Activated CD4-positive, alpha-beta T cell treated with anti-CD3 and anti-CD28 coated beads, Interleukin-2, amount 50 U/mL, for 24 hours (primary cell): ENCODE measurements at places on chromosomes 1 and 21.

- DNase-seq, result no peak
Measured at GRCh38 chr1:17710889-17711576, 44.1 kb upstream of the ACTL8 start.

DNA sequence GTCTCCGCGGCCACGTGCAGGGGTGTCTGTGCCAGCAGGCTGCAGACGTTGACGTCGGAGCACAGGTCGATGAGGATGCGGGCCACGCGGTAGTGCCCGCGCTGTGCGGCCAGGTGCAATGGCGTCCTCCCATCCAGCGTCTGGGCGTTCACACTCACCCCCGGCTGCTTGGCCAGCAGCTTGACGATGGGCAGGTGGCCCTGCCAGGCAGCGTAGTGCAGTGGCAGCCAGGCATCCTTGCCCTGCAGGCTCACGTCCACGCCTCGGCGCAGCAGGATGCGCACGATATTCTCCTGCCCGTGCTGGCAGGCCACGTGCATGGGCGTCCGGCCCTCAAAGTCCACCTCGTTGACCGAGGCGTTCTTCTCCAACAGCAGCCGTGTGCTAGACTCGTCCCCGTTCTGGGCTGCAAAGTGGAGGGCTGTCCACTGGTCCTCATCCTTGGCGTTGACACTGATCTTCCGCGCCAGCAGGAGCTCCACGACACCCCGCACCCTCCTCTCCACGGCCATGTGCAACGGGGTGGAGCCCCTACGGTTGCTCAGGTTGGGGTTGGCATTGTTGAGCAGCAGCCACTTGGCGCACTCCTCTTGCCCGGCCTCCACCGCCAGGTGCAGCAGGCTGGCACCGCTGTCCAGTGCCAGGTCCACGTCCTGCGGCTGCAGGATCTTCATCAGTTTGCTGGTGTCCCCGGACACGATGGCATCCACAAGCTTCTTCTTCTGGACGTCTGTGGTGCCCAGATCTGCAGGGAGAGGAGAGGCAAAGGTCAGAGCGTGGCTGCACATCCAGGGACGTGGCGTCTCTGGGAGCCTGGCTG, 25.4 kb downstream of the RIPK4 start:
- DNase-seq, result no peak

GRCh38 chr1:165851034-165851658, 23.7 kb downstream of the UCK2 start:
- DNase-seq, result no peak

DNA sequence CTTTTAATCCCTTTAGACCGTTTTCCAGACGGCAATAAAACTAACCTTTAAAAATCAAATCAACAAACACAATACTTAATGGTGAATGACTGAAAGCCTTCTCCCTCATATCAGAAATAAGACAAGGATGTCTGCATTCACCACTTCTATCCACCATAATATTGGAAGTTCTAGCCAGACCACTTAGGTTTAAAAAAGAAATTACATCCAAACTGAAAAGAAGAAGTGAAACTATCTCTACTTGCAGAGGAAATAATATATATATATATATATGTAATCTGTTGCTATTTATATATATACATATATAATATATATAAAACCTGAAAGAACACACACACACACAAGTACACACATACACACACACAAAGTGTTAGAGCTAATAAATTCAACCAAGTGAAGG, 100.4 kb downstream of the BRINP3 start:
- no peak for DNase-seq

- DNase-seq, result no peak
Measured at GRCh38 chr1:203536575-203536974, 42.6 kb downstream of the OPTC start.

GRCh38 chr1:10980841-10981727, 31.4 kb upstream of the TARDBP start:
- DNase-seq, result no peak

- DNase-seq, result no peak
Measured at GRCh38 chr1:32878183-32878582, 7.5 kb upstream of the FNDC5 start.

DNA sequence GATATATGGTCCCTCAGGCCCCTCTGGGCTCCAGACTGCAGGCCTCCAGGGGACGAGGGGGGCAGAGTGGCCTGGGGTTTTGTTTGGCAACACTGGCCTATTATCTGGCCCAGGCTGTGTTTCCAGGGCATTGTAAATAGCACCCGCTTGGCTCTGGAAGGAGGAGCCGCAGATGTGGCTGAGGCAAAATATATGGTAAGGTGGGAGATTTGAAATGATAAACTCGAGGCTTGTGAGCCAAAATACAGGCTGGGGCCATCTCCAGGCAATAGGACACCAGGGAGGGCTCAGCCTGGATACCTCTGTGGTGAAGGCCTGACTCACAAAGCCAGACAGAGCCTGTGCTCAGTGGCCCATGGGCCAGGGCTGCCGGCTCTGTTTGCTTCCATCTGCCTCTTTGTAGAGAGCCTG, 14.0 kb downstream of the NAV1 start:
- DNase-seq, result no peak

GRCh38 chr1:60277269-60277668, 203.7 kb upstream of the C1orf87 start:
- no peak for DNase-seq

DNA sequence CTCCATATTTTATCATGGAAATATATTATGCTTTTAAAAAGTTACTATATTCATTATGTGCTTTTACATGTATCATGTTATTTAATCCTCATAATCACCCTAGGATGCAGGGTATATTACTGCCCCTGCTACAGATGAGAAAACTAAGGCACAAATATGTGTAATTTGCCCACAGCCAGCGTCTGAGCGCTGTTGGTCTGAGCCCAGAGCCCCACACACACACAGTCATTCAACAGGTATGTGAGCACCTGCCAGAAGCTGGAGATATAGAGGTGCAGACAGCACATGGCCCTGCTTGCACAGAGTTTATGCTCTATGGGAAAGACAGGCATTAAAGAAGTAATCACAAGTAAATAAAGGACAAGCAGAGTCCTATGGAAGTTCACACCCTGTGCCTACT, 49.8 kb upstream of the SEC16B start:
- no peak for DNase-seq

- no peak for DNase-seq
Measured at GRCh38 chr1:27554293-27554692, 49.7 kb downstream of the AHDC1 start.

- no peak for DNase-seq
Measured at GRCh38 chr1:109186733-109187086, 27.0 kb upstream of the SARS1 start.

DNA sequence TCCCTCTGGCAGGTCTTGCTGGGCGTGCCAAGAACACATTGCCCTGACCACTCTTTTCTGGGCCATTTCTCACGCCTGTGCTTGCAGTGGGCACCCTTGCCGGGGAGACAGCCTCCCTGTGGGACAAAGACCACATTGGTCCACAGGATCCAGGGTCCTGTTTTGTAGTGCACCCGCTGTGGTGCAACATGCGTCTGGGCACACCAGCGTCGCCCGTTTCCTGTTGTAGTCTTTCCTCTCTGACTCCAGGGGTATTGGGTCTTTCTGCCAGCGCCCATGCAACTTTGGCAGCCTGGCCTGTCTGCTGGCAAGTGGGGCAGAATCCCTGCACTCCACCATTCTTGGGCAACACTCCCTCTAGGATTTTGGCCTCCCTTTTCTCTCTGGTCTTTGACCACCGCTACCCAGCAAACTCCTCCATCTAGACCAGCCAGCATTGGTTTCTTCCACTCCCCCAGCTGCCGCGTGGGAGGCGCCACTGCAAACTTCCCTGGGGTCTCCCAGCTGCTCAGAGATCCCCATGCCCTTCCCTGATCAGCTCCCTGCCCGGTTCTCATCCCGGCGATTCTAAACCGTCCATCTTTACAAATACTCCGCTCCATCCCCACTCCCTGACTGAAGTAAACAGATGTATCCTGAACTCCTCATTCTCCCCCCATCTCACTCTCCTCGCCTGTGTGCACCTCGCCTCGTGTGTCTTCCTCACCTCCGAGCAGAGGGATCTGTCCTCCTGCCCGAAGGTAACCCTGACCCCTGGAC, 1.2 kb upstream of the TPRG1L start:
- DNase-seq, result no peak

DNA sequence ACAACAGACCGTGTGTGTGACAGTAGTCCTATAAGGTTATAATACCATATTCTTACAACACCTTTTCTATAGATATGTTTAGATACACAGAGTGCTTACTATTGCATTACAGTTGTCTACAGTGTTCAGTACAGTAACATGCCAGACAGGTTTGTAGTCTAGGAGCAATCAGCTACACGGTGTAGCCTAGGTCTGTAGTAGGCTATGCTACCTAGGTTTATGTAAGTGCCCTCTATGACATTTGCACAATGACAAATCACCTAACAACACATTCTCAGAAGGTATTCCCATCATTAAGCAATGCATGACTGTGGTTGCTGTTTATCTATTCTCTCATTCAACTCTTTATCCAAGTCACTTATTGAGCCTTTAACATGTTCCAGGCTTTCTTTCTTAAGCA, 1.8 kb upstream of the WLS start:
- no peak for DNase-seq

- DNase-seq, result no peak
Measured at GRCh38 chr1:70718086-70718630, 307.1 kb downstream of the CTH start.

GRCh38 chr1:201632364-201632952, 93.5 kb downstream of the NAV1 start:
- DNase-seq, result no peak

- no peak for DNase-seq
Measured at GRCh38 chr1:236112332-236112627, 30.1 kb upstream of the GPR137B start.

DNA sequence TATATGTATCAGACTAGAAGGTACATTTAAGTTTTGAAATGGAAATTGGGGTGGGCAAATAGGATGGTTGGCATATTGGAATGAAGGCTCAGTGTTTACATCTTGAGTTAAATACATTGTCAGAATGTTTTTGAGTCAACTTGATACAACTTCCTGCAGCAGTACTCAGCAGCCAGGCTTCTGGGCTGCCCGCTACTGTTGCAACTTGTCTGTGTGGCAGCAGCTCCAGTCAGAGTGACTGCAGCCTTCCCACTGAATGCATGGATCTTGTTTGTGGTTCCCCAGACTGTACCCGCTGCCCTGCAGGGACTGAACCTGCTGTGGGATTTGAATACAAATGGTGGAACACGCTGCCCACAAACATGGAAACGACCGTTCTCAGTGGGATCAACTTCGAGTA, 24.9 kb upstream of the SARS1 start:
- DNase-seq, result no peak

DNA sequence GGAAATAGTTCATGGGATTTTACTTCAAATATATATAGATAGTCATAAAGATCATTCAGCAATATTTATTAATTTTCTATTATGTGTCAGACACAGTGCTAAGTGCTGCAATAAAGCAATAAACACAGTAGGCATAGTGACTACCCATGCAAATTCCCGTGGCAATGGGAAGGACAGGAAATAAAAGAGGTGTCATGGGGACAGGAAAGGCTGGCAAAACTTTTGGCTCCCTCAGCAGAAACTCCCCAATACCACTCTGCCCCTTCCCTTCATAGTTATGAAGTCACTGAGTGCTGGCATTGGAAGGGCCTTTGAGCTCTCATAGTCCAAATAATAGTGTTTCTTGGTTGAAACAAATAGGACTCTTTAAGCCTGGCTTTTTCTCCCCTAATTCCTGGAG, 104.4 kb upstream of the DPT start:
- DNase-seq, result no peak

DNA sequence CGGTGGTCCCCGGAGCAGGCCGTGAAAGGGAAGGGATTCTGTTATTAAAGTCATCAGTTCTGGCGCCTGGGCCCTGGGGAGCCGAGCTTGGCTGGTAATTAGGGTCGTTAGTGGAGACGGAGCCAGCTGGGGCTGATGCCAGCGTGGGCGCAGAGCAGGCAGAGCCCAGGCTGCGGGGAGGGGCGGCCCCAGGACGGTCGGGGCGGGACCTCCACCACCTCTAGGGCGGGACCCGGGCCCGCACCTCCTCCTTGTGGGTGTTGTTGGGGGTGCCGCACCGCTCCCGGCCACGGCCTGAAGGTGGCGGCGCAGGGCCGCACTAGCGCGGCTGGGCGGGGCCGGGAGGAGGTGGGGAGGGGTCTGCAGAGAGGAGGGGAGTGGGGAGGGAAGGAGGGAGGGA, 470.6 kb downstream of the PTPRU start:
- no peak for DNase-seq

- no peak for DNase-seq
Measured at GRCh38 chr1:37471345-37472231, 2.8 kb upstream of the ZC3H12A start.

- DNase-seq, result no peak
Measured at GRCh38 chr1:208047975-208048374, 137.1 kb upstream of the CD34 start.

DNA sequence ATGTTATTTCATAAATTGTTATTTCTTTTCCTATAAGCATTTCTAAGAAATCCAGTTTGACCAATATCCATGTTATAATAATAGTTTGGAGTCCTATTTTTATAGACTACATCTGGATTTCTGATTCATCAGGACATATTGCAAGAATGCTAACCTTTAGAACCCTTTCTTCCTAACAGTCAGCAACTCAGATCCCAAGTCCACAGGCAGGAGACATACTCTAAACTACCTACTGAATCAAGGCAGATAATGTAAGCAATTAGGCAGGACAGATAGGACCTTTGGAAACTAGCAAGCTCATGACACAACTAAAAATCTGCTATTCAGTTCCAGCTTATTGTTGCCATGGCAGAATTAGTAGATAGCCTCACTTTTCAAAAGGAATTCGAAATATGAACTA, 104.1 kb downstream of the DENND1B start:
- DNase-seq, result no peak

- DNase-seq, result no peak
Measured at GRCh38 chr1:232463225-232463624, 166.7 kb downstream of the SIPA1L2 start.

DNA sequence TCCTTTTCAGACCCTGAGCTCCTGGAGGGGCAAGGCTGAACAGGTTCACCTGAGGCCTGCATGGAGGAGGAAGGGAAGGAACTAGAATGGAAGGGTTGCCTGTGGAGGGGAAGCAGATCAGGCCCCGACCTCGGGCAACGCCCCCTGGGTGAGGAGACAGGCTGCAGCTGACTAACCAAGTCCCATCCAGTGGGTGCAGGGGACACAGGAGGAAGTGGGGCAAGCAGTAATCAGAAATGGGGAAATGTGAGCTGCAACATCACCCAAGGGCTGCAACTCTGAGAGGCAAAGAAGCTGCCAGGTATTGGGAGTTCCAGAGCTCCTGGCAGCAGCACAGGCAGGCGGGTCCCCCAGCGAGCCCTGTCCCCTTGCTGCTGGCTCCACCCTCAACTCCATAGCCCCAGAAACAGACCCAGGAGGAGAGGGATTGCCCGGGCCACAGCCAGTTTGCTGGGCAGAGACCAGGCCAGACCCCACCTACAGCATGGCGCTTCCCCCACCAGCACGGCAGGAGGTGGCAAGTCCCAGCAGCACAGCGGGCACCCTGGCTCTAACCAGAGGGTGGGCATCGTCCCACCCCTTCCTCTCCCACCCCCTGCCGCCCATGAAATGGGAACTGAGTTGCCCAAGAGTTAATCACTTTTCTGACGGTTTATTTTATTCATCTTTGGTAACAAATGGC, 38.5 kb downstream of the MRPL37 start:
- no peak for DNase-seq
